ENCODE measurements at places on chromosomes 13 and 19.

- no peak for DNase-seq
Measured at GRCh38 chr13:21015284-21015683, 46.1 kb downstream of the LATS2 start.

DNA sequence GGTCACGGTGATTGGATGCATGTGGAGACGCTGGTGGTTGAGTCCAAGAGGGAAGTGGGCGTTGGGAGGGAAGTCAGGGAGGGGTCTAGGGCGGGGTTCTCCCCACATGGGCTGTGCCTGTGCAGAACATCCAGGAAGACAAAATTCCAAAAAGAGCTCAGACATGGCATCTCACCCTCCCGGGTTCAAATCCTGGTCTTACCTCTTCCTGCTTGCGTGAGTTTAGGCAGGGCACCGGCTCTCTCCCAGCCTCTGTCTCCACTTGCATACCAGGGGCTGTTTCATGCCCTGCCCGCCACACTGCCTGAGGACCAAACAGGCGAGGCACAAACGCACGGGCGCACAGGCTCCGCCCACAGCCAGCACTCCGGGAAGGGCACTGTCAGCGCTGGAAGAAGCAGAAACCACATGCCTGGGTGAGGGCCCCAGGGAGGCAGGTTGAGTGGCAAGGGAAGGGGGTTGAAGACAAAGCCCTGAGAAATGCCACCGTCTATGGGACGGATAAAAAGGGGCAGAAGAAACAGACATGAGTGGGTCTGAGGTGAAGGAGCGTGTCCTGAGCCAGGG lies 123.6 kb upstream of the SOX1 start:
- DNase-seq: no peak

- DNase-seq: no peak
Measured at GRCh38 chr19:7191946-7192691, 102.1 kb downstream of the INSR start.

DNA sequence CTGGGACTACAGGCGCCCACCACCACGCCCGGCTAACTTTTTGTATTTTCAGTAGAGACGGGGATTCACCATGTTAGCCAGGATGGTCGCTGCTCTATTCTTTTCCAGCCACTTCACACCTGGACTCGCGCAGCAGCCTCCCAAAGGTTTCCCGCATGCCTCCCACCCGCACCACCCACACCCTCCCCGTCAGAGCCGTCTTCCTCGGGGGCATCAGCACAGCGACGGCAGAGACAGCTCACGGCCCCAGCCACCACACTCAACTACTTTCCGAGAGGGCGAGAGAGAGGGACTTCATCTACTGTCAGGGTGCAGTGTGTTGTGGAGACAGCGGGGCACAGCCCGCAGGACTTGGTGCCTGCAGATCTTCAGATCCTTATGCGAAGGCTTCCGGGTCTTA lies 5.6 kb downstream of the ZNF787 start:
- DNase-seq: no peak

GRCh38 chr19:54248016-54248601 lies 5.5 kb upstream of the LILRA6 start:
- DNase-seq: no peak

- DNase-seq: no peak
Measured at GRCh38 chr19:8609279-8610040, 1.1 kb downstream of the ADAMTS10 start.

GRCh38 chr13:71260246-71260645 lies 606.8 kb downstream of the DACH1 start:
- no peak for DNase-seq

GRCh38 chr13:109651854-109652253 lies 134.5 kb downstream of the IRS2 start:
- DNase-seq: no peak

- no peak for DNase-seq
Measured at GRCh38 chr19:51541458-51542357, 10.2 kb upstream of the SIGLEC6 start.

- DNase-seq: no peak
Measured at GRCh38 chr13:110568612-110569011, 7.1 kb upstream of the RAB20 start.

GRCh38 chr19:48938256-48938655 lies 4.8 kb downstream of the DHDH start:
- DNase-seq: no peak

DNA sequence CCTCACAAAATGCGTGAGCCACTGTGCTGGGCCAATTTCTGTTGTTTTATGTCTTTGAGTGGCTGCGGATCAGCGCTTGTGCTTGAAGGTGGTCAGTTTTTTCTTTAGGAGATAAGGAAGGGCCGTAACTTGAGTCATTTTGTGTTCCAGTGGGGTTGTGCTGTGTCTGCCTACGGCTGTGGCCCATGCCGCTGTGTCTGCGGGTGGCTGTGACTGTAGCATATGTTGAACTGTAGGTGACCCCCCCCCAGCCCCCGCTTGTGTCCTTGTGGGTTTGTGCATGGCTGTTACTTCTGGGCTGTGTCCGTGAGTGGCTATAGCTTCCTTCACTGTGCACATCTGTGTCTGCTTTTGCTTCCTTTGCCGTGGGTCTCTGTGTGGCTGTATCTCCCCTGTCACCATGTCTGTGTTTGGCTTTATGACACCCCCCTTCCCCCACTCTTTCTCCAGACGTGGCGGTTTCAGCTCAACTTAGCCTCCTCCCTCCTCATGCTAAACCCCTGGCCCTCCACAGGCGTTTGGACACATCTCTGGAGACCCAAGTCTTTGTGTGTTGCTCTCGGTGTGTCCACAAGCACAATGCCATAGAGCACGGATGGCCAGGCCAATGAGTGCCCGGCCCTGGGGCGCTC lies 675 bp downstream of the PPP1R14A start:
- no peak for DNase-seq

GRCh38 chr19:3367628-3368440 lies 1.5 kb downstream of the NFIC start:
- no peak for DNase-seq

DNA sequence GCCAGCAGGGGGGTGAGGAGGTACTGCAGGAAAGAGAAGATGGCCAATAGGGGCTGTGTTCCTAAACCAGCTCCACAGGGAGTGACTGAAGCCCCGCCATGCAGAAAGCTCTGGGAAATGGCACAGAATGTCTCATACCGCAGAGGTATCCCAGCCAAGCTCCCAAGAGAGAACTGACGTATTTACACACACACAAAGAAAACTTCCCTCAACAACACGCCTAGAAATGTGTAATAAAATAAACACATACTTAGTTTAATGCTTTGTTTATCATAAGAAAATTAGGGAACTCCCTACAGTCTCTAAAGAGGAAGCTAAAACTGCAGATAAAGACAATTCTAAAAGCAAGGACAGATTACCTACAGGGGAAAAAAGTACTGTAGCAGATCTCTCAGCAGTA lies 40.0 kb downstream of the ESD start:
- peak; percentile 19 for DNase-seq

- DNase-seq: no peak
Measured at GRCh38 chr13:81395368-81395767, 1054.4 kb upstream of the SPRY2 start.

DNA sequence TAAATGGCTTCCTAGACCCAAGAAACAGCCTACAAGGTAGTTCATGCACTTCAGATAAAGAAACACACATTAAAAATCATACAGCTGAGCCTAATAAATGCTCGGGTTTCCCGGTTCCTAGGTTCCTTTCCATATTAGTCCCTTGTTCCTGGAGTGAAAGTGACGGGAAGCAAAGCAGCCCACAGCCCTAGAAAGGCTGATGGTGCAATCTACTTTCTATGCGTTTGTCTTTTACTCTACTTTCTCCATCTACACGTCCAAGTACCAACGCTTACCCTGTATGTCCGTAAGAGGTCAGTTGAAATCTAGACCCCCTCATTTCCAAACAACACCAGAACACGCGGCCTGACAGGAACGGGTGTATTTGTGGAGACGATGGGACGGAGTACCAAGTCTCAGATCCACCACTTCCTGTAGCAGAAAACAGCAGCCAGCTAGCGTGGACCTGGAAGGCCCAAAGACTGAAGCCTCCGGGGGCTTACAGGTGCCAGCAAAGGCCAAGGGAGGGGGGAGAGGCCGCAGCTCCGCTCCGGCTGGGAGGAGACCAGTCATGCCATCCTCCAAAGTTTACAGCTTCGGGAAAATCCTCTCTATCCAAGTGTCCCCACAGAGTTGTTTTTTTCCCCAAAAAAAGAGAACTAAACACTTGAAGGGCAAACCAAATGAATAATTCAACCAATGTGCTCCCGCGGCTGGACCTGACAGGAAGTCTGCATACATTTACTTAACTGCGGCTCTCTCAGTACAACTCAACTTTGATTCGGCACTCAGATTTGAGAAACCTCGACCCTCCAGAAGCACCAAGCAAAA lies 34.1 kb downstream of the STK24 start:
- no peak for DNase-seq

DNA sequence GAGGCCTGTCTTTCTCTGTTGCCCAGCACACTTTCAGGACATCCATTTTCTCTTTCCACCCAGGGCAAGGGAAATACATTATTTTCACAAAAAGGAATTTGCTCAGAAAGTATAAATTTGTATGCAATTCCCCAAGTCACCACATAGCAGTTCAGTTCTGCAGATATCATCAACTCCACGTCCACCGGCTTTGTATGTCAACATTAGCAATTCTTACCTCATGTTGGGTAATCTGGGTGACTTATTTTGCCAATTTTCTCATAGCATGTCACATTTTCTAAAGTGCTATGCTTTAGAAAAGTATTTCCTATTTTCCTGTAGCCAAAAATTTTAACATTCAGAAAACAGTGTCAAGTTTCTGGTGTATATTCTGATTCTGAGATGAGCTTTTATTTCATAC lies 501.8 kb downstream of the EFNB2 start:
- DNase-seq: no peak

GRCh38 chr19:19151418-19151817 lies 13.1 kb upstream of the TMEM161A start:
- no peak for DNase-seq

GRCh38 chr13:91356919-91357612 lies 9.6 kb downstream of the MIR17HG start:
- no peak for DNase-seq

GRCh38 chr19:11435833-11436313 lies 438 bp downstream of the PRKCSH start:
- DNase-seq: no peak

DNA sequence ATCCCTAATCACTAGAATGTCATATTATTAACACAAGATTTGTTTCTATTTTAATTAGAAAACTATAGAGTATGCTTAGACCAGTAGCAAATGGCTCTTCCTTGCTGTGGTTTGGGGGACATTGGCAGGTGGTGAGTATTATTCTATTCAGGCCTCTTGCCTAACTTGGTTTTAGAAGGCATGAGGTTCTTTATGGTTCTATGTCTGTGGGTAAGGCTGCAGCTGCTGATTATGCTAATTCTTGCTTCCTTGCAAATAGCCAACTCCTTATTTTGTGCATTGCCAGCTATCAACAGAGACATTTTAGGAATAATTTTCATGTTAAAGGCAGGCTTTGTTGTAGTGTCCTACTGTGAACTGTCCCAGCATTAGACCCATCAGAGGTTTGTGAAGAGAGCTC lies 1344.9 kb downstream of the UQCRFS1 start:
- DNase-seq: no peak

DNA sequence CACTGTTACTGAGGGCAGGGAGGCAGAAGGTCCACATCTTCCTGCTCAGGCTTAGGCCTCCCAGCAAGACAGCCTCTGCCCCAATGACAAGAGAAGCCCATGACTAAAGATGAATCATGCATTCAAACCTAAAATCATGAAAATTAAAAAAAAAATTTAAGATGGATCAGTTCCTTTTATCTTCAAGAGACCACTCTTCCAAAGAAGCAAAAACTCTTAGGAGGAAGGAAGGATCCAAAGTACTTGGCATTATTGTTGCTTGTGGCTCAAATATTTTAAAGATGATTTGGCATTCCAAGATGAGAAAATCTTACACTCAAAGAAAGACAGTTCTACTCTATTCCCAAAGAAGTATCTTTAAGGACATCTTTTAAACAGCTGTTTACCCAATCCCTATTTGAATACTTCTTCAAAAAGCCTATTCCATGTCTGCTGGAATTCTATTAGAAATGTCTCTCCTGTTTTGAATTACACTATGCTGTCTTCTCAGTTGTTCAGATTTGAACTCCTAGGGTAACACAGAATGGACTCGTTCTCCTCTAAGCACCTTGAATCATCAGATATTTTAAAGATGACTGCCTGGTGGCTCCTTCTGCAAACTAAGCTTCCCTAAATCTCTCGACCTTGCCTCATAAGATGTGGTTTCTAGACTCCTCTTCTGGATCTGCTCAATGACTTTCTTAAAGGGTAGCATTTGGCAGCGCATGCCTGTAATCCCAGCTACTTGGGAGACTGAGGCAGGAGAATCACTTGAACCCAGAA lies 7.0 kb downstream of the SERP2 start:
- no peak for DNase-seq

DNA sequence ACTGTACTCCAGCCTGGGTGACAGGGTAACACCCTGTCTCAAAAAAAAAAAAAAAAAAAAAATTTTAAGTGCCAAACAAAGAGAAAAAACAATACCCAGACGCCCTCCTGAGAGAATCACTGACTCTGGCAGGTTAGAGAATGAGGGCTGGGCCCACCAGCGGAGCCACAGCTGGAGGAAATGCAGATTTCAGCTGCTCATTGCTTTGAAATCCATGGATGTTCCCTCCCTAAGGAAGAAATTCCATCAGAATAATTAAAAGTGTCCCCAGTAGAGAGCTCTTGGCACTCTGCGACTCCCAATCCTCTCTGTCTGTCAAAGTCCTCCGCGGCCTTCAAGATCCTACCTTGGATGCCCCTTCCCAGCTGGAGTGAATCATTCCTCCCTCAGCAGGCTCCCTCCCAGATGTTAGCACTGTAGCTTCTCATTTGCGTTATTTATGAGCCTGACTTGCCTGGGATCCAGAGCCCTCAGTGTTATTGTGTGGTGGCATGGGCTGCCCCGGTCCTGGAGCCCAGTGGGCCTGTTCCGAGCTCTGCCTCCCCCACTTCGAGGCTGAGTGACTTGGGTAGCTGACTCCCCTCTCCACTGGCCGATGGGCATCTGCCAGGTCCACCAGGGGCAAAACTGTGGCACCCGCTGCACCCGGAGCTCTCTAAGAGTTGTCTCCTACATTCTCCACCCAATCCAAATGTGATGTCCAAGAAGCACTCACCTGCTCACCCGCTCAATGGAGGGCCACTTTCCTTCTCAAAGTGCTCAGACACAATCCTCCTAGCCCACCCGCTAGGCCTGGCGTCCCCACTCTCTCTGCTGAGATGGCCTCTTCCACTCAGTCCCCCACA lies 47.0 kb downstream of the SERP2 start:
- DNase-seq: no peak

- no peak for DNase-seq
Measured at GRCh38 chr19:32091241-32091640, 254.2 kb upstream of the ZNF507 start.

DNA sequence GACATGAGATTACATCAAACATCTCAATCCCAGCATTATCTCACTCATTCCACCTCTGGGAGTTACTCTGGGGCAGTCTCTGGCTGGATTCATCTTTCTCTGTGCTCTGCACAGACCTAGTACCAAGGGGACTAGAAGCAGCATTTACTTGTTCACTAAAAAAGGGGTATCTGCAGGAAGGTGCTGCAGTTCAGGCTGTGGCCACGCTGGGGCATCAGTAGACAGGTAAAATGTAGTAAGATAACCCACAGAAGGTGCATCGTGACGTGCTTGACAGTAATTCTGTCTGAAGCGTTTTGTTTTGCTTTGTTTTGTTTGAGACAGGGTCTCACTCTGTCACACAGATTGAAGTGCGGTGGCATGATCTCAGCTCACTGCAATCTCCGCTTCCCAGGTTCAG lies 29.3 kb downstream of the ZNF564 start:
- no peak for DNase-seq
